Kidney epithelial cell (primary cell): ENCODE measurements at places on chromosomes 7 and 10. TPM values are rescaled to one million over a fixed set of nuclear protein-coding genes. Genes with fewer than 3 reads are reported as not detected.

DNA sequence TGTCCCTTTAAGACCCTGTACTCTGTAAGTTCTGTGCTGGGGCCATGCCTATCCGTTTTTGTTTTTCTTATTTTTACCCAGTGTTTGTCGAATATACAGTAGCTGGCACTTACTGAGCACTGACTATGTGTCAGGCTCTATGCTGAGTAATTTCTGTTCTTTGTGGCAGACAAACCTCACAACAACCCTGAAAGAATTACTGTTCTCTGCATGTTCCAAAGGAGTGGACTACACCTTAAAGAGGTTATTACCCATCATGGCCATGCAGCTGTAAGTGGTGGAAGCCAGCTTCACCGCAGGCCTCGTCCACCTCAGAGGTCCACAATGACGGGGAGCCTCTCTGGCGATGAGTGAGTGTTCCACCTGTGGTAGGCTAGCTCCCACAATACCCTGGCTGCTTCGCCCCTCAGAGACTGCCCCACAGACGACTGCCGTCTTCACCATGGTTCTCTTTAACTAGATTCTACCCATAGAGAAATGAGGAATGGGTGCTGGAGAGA lies 30.1 kb upstream of the RBM20 start:
- no peak for DNase-seq

Gene VWDE
- total RNA-seq: 1.4 and 3.3 TPM in 2 replicates

- no peak for DNase-seq
Measured at GRCh38 chr10:113959383-113959760, 84.3 kb upstream of the ADRB1 start.

- DNase-seq: no peak
Measured at GRCh38 chr7:121323515-121324302, 5.1 kb upstream of the WNT16 start.

- DNase-seq: no peak
Measured at GRCh38 chr7:30231271-30231670, 53.1 kb upstream of the ZNRF2 start.

Gene EIF4EBP2
- 33.5 and 34.3 TPM in 2 replicates for total RNA-seq

- DNase-seq: no peak
Measured at GRCh38 chr7:108529341-108529740, 3.4 kb upstream of the PNPLA8 start.

Gene MMRN2
- total RNA-seq: 0.08 and 0.14 TPM in 2 replicates

DNA sequence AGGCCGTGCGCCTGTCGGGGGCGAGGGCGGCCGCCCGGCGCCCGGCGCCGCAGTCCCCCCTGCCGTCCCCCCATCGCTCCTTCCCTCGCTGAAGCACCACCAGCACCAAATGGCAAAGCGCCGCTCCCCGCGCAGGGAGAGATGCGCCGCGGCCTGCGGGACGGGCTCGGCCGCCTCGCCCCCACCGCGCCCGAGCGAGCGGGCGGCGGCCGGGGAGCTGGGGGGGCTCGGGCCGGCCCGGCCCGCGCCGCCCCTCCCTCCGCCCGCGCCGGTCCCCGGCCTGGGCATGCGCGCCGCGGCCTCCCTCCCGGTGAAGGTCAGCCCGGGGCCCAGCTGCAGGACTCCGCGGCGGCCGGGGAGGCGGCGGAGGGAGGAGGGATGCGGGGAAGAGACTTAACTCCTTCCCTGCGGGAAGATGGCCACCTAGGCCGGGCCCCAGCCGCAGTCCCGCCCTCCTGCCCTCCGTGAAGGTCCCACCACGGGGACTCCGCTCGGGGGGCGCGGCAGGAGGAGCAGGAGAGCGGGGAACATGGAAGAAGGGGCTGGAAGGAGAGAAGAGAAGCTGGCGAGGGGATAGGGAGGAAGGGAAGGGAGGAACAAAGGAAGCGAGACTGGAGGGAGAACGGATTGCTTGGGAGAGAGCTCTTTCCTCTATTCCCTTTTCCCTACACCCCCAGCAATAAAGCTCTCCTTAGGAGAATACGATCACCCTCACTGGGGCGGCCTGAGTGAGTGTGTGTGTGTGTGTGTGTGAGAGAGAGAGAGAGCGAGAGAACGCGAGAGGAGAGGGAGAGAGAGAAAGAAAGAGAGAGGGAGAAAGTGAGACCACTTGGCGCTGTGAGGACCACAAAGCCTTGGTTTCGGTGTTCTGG lies 3.4 kb upstream of the SMARCD3 start:
- no peak for DNase-seq

- no peak for DNase-seq
Measured at GRCh38 chr7:120964088-120964487, 13.5 kb downstream of the ING3 start.

DNA sequence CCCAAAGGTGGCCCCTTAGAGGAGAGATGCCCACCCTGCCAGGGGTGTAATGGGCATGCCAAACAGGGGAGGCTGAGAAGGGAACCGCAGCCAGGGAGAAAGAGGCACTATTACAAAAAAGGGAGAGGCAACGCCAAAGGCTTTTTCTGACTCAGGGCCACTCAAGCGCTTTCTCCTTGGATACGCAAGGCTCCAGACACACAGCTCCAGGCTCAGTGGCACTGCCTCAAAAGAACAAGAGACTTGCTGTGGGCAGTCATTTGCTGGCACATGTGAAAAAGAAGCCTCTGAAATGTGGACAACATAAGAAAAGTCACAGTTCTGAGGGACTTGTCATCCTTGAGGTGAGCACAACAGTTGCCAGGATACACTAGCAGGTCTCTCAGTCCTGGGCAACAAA lies 128.4 kb downstream of the DGKI start:
- DNase-seq: no peak
